AG09319 (cell line): ENCODE measurements at places on chromosomes 7 and 10.

DNA sequence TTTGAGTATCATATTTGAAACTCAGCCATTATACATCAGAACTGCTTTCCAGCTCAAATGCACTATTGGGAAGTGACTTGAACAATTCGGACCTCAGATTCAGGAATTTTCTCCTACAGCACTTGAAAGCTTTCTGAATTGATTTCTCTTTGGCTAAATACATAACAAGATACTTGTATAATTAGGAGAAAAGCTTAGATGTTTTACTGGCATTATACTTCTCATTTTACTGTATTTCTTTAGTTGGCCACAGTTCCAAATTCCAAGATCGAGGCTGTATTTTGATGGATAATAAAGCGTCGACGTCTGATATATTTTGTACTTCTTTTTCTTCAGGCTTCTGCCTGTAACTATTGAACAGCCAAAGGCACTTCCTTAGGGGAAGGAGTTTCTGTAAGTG is 26.7 kb upstream of the LYZL2 start:
- no peak for DNase-seq

DNA sequence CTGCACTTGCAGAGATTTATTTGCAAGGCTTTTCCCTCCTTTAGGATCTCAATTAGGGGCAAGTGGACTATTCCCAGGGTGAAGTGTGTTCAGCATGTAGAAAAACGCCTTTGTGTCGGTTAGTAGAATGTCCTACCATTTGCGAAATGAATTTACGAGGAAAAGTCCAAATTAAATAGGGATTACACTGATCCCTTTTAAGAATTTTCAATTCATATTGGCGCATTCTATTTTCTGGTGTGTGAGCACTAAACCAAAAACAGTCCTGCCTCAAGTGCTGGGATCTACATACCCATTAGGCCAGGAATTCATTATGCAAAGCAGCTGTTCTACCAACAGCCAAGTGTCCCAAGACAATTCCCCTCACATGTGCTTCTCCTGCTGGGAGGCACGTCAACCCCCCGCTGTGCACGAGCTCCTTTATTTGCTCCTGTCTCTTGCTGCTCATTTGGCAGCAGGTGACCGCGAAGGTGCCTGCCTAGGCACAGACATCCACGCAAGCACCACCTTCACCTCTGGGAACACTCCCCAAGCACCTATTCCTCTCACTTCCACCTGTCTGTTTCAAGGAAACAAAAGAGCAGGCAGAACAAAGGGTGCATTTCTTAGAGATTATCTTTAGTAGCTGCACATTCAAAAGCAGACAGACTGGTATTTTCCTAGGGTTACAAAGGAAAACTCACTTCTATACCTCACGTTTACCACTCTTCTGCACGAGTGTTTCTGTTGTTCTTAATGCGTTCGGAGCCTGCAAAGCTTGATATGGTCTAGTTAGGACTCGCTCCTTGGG is 134.6 kb upstream of the FGFR2 start:
- no peak for DNase-seq

DNA sequence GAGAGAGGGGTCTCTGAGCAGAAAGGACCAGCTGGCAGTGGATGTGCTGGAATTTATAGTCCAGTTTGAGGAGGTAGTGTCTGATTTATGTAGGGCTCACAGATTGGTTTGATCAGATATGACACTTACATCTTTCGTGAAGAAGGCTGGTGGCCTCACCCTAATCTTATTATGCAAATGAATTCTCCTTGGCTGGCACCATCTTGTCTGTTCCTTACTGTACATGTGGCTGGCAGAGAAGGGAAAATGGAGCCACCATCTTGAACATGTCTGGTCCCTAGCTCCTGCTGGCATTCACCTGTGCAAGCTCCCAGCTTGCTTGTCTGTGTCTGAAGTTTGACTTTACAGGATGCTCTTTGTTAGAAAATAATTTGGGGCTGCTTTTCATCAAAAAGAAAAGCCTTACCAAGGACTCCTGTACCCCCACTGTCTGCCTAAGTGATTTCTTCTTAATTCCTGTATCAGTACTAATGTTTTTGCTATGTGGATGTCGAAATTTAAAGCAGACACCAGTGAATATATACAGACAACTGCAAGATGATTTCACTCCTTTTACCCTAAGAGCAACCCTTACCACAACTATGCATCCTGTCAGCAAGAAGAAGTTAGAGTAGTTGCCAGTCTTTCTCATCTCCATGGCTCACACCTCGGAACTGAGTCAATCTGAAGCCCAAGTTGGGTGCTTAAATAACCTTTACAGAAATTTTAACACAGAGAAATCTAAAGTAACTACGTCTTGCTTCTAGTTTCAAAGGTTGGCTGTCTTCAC is 322.0 kb upstream of the SEMA3D start:
- peak; percentile 51 for DNase-seq

DNA sequence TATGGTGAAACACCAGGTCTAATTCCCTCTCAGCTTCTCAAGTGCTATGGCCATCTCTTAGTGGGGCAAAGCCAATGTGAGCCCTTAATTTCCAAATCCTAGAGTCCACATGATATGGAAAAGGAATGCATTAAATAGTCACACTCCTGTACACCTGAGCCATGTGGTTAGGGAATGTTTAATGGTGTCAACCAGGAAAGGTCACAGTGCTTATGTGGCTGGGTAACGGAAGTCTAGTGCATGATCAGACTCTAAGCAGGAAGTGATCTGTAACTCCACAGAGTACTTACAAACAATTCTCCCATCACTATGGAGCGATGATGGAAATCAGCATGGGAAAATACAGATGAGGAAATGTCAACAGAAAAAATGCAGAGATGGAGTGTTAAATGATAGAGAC is 148.8 kb downstream of the MAGI2 start:
- DNase-seq, result no peak

- no peak for DNase-seq
These were observed 24.5 kb upstream of the ABLIM1 start for GRCh38 chr10:114682532-114682931.
